ENCODE measurements at places on chromosomes 4 and X. TPM values are rescaled to one million over a fixed set of nuclear protein-coding genes. Genes with fewer than 3 reads are reported as not detected.

DNA sequence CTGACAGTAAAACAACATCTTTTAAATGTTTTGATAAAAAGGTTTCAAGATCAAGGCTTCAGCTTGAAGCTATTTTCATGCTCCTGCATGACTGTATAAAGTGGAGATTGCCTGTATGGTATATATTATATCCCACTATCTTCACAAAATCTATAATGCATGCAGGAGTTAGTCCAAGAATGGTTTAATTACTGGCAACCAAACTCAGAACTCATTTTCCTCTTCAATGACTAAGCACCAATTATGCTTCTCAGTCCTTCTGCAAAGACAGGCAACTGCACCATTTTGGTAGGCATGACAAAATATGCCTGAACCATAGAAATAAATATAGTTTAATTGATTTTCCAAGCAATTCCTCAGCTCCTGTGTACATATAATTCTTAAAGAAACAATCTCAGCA lies 54.5 kb downstream of the NPY5R start:
- no peak for DNase-seq

GRCh38 chrX:153766098-153766817 lies 2.2 kb downstream of the PLXNB3 start:
- peak; percentile 60 for DNase-seq

Gene SPIN2A
- 0.41 TPM for total RNA-seq

DNA sequence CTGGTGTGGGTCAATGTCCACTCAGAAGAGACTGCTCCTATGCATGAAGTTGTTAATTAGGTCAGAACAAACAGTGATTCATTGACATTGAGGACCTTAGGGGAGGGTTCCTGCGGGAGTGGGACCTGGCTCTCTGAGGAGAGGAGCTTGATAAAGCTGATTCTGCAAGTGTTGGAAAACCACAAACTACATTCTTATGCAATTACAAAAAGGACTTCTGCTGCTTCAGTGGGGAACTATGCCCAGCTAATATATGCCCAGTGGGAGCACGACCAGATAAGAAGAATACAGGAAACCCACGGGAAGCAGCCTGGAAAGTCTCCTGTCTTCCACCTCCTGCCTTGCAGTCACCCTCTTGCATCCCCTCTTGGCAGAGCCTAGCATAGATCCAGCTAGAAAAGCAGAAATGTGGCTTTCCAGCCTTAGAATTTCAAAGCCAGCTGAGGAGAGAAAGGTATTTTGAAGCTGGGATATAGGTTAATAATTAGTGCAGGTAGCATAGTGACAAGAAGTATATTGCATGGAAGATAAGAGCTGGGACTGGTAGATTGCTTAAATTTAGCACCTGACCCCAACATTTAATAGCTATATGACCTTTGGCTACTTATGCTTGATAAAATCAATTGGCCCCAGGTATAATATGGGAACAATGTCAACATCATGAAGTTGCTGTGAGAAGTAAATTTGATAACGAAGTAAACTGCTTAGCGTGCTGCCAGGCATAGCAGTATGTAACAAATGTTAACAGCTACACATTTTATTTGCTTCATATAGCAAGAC lies 34.9 kb upstream of the UGT8 start:
- no peak for DNase-seq

DNA sequence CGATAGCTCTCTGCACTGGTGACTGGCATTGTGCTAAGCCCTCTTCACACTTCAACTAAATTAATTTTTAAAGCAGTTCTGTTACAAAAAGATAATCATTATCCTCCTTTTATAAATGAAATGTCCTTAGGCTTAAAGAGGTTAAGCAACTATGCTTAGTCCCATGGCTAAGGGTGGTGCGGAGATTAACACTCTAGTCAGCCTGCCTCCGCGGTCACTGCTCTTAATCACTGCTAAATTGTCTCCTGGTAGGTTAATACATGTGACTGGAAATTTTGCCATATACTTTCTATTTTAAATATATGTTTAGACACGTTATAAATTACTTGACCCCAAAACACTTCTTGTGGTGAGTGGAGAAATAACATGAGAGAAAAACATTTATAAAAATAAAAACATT lies 473.7 kb downstream of the CENPC start:
- no peak for DNase-seq

DNA sequence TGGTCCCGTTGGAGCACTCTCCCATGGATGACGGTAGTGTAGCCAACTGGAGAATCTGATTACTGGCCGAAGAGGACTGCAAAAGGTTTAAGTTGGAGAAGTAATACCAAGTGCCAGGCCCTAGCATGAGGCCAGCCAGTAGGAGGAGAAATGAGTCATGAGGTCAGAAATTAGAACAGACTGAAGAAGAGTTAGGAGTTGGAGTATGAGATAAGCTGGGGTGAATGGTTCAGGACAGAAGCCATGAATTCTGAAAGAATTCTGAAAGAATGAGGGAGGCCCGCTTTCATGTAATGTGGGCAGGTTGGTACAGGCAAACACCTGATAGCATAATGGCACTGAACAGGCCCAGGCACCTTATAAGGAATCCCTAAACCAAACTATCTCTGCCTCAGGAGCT lies 18.4 kb upstream of the STK26 start:
- DNase-seq, result no peak

Gene PAK3
- 0.62 TPM for total RNA-seq

Gene PABPC1L2B
- not detected for total RNA-seq

DNA sequence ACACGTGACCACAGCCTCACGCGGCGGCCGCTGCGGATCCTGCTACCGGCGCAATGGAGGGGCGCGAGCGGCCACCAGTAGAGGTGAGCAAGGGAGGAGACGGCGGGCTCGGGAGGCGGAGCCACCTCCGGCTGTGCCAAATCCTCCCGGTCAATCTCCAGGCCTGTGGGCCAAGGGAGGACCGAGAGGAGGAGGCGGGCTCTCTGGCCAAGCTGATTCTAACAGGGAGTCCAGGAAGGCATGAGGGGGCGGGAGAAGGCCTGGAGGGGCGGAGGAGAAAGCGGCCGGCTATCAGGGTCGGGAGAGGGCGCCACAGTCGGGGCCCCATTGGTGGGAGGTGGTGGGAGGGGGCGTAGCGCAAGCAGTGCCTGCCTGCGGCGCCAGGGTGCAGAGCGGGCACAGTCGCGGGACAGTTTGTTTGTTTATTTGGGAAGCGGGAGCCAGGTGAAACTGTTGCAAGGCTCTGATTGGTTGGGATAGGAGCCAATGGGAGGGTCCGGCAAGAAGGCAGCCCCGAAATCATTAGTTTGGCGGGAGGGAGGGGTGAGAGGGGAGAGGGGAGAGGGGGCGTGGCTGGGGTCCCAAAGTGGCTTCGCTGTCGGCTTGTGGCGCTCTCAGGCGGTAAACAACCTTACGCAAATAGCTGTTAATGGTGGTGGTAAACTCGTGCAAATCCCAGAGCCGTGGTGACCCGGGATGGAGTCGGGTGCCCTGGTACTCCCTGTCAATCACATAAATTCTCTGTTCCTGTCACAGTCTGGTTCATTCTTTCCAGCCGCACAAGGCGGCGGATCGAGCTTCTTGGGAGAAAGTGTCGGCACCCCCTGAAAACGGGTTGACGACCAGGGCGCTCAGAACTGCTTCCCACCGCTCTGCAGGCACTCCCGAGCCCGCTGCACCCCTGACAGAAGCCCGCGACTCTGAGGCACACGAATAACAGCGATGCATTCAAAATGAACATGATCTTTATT lies at the start of gene IRS4:
TSS of gene IRS4 (minus strand) at position 55 of the 971 bp plus-strand sequence.
- DNase-seq, result no peak

DNA sequence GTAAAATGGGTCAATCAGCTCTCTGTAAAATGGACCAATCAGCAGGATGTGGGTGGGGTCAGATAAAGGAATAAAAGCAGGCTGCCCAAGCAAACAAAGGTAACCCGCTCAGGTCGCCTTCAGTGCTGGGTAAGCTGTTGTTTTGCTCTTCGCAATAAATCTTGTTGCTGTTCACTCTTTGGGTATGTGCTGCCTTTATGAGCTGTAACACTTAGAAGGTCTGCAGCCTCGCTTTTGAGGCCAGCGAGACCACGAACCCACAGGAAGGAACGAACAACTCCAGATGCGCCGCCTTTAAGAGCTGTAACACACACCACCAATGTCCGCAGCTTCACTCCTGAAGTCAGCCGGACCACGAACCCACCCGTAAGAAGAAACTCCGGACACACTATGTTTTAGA lies 11.5 kb upstream of the CAMK2D start:
- peak; percentile 2 for DNase-seq

DNA sequence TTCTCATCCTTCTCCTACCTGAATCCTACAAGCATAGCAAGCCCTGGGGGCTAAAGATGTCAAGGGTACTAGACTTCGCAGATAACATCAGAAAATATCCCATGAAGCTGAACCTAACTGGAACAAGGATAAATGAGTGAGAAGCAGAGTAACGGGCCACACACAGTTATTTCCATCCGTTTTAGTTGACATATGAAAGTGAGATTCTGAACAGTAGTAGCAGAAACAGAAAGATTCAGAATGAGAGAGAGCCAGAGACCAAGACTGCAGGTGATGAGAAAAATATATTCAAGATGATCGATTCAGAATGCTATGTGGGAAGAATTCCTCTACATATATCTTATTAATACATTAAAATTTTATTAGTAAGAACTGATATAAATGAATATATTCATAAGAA lies 165.1 kb downstream of the TSPAN5 start:
- DNase-seq, result no peak

Measured in activated naive CD8-positive, alpha-beta T cell treated with anti-CD3 and anti-CD28 coated beads for 36 hours (primary cell).